ENCODE measurements at places on chromosomes 13 and 19.

GRCh38 chr13:50519866-50520265, 323.6 kb downstream of the DLEU7 start:
- no peak for DNase-seq

DNA sequence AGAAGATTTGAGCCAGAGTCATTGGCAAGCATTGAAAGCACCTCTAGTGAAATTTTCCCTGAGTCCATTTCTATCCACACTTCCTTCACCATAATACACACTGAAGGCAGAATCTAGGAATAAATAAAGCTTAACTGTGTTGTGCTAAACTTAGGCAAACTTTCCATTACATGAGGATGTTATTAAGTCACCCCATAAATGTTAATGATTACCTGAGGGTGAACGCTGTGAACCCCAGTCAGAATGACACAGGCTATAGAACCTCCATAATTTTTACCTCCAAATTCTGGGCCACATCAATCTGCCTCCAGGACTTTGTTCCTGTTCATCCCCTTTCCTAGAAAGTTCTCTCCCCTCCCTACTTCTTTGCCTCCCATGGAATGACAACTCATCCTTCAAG, 71.0 kb downstream of the RAP2A start:
- DNase-seq: no peak

DNA sequence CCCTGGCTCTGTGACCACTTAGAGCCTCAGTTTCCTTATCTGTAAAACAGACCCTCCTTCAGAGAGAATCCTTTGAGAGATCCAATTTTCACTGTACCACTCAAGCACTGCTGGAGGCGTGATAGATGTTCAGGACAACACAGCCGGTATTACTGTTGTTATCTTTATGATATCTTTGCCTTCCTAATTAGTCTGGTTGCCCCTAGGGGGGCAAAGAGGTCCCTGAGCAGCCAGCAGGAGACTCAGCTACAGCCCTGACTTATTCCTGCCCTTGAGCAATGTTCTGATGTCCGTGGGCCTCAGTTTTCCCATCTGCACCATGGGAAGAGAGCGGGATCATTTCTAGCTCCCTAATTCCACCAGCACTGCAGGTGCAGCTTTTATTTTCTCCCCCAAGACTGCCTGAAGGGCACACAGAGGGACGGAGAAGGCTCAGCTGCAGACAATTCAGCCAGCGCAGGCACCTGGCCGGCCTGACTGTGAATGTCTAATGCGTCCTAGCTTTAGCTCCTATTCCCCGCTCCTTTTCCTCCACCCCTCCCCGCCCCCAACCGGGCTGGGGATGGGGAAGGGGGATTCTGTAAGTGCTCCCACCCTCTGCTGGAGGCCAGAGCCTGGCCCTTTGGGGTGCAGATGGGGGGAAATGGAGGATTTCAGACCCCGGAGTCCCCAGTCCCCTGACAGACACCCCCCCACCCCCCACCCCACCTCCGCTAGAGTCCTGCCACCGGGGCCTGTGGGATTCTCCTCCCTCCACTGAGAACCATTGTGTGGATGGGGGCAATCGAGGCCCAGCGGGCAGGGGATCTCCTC, 16.2 kb downstream of the TLE5 start:
- DNase-seq: no peak

DNA sequence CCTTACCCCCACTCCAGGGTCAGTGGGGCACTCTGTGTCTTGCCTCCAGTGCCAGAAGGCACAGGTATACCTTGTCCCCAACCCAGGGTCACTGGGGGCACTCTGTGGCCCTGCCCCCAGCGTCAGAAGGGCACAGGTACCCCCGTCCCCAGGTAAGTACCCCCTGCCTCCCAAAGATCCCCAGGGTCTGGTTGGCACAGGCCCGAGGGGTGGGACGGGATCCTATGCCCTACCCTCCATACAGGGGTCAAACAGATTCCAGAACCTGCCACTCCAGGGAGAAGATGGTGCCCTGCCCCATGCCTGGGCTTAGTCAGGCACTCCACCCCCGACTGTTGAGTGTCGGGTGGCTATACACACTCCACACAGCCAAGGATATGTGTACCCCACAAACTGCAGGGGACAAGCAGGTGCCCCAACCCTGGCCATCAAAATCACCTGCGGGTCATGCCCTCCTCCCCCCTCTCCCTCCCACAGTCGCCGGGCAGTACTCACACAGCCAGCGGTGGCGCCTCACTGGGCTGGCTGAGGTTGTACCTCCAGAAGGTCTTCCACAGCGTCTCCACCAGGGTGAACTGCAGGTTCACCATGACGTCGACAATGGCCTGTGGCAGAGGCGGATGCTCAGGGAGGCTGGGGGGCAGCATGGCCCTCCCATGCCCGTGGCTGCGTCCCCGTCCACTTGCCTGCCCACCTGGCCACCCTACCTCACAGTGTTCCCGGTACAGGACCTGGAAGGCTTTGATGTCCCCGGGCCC, 13.8 kb downstream of the DCAF15 start:
- DNase-seq: no peak

DNA sequence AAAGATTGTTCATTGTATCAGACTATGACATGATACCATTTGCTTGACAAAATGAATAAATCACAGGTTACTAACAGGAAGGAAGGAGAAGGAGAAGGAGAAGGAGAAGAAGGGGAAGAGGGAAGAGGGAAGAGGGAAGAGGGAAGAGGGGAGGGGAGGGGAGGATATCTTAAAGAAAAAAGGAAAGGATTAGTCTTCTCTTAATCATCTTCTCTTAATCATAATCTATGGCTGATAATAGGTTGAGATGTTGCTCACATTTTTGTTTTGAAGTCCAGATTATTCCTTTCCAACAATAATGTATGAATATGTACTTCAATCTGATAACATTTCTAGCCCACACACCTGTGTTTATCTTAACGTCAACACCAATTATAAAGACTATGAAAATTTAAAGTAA, 25.1 kb downstream of the DIAPH3 start:
- DNase-seq: no peak

- DNase-seq: no peak
Observed at GRCh38 chr13:45691667-45692066, 10.5 kb upstream of the CBY2 start.

- DNase-seq: no peak
Observed at GRCh38 chr13:29589234-29589633, 6.3 kb downstream of the SLC7A1 start.

DNA sequence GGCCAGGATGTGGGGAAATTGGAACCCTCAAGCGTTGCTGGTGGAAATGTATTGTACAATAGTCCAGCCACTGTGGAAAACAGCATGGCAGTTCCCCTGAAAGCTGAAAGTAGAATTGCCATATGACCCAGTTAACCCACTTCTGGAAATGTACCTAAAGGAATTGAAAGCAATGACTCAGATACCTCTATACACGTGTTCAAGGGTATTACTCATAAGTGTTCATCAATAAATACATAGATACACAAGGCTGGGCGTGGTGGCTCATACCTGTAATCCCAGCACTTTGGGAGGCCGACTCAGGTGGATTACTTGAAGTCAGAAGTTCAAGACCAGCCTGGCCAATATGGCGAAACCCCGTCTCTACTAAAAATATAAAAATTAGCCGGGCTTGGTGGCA, 71.9 kb upstream of the IRS2 start:
- no peak for DNase-seq

GRCh38 chr13:31261241-31261640, 61.5 kb downstream of the B3GLCT start:
- no peak for DNase-seq

GRCh38 chr13:114151565-114152284, 19.3 kb upstream of the RASA3 start:
- no peak for DNase-seq

DNA sequence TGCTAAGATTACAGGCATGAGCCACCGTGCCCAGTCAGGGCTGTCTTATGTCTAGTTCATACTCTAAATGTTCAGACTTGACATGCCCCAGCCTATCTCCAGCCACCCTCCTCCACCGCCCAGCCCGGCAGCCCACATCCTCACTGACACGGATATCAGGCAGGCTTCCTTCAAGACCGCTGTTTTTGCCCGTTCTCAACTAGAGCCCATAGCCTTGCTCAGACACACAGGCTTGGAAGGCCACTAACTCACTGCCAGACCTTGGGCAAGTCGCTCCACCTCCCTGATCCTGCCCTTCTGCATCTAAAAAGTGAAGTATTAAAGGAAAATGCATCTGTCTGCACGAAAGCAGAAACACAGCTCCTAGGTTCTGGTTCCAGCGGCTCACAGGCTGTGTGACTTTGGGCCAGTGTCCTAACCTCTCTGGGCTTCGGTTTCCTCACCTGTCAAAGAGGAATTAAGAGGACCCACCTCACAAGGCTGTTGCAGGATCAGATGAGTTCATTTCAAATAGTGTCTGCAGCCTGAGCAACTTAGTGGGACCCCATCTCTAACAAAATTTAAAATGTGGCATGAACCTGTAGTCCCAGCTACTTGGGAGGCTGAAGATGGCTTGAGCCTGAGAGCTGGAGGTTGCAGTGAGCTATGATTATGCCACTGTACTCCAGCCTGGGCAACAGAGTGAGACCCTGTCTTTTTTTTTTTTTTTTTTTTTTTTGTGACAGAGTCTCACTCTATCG, 14.5 kb upstream of the CERS4 start:
- peak; percentile 17 for DNase-seq

- DNase-seq: peak; percentile 87
Observed at GRCh38 chr19:18000915-18001776, 6.8 kb upstream of the ARRDC2 start.

DNA sequence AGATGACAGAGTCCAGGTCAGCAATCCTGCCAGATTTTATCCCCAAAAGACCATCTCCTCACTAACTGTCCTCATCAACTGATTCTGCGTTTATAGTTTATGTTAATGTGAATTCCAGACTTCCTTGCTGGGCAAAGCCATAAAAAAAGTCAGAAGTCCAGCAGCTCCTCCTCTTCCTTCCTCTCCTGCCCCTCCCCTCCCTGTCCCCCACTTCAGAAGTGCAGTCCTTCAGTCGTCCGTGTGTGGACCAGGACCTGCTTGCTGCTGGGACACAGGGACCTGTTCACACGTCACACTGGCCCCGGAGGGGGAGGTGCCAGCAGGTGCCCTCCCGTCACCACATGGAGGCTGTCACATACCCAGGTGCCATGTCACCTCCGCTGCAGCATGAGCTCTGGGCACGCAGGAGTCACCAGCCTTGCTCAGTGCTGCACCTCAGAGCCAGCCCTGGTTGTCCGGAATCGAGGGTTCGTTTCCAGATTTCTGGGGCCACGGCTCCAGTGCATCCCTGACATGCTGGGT, 4.0 kb upstream of the MCF2L start:
- DNase-seq: no peak

DNA sequence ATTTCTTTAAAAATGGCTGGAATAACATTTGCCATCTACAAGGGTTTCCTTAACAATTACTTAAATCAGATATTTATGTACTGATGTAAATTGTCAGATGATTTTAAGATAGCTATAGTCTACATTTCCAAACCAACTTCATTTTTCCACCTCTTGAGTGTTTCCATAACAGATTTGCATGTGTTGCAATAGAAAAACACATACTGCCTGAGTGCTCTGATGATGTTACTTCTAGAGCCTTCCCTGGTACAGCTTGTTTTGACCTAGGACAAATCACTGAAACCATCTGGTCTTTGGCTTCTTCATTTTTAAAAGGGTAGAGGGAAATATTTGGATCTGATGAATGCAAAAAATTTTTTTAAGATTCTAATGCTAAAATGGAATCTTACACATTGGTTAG, 245.9 kb downstream of the PCDH9 start:
- no peak for DNase-seq

DNA sequence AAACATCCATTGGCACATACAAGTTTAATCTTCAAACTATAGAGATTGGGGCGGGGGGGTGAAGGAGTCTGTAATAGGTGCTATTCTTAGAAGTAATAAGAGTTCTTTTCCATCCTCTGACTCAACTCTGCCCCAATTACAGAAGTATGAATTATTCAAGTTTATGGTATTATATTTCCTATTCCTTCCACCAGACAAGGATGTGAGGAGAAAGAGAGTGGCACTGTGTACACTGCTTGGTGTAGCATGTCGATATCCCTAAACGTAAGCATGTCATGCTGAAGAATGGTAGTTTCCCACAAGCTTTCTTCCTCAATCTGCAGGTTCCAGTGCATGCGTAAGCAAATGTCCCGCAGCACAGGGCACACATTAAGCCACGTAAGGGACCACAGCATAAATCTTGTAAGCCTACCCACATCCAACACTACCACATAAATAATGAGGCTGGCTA, 14.1 kb downstream of the BRD4 start:
- no peak for DNase-seq

GRCh38 chr19:11208561-11209471, 11.5 kb upstream of the KANK2 start:
- DNase-seq: no peak

DNA sequence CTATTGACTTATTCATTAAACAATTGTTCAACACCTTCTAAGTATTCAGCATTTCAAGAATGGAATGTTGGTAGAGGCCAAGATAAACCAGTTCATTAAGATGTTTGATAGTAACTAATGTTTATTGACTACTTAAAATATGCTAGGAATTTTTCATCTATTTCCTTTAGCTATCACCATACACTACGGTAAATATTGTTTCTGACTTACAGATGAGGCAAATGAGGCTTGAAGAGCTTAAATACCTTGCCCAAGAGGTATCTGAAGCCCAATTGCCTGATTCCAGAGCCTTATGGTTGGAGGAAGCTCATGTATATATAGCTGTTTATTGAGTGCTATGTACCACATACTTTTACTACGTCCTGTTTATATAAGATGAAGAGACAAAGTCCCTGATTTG, 286.2 kb downstream of the NDFIP2 start:
- no peak for DNase-seq

DNA sequence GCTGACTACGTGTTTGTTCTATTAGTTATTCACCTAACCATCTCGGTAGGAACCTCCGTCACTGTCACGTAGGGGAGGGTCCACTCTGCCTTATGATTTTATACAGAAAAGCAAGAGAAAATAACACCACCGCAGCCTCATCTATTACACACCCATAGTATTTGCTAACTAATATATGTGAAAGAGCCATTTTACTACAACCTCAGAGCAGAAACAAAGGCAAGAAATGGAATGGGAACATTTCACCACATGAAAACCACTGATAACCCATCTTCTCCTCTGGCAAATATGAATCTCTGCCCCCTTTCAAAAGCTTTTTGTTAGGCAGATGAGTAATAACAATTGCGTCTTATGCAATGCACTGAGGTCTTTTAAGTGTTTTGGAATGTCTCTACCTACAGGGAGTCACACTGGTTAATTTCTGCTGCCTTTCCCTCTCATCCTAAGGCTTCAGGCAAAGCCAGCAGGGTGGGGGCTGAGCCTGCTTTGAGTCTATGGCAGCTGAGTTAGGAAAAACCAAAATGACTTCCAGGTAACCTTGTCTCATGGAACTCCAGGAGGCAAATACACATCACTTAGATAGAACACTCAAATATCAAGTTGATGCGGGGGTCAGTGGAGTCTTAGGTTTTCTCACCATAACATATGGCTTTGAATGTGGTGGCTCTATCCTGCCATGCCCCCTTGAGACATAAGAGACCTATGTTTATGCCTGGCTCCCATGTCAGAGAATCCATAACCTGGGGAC, 15.0 kb downstream of the TSHZ3 start:
- DNase-seq: no peak

- no peak for DNase-seq
Observed at GRCh38 chr13:43686557-43686956, 100.2 kb downstream of the ENOX1 start.
